ENCODE measurements at places on chromosomes 12 and 14.

GRCh38 chr14:51185754-51186153, 54.3 kb upstream of the TMX1 start:
- H3K4me1 ChIP-seq = no peaks in the 10 kb centered on the region
- no peak overlapping the region for H3K4me3 ChIP-seq
- no peaks in the 10 kb centered on the region for H3K36me3 ChIP-seq

GRCh38 chr12:6567112-6567670, 900 bp downstream of the NOP2 start:
- DNase-seq = no peak
- peaks cover 14% of the 10 kb centered on the region for H3K4me1 ChIP-seq
- no peaks in the 10 kb centered on the region for H3K27me3 ChIP-seq
- H3K36me3 ChIP-seq = peaks cover 71% of the 10 kb centered on the region
- peak overlapping the region; percentile 69 for H3K4me3 ChIP-seq

GRCh38 chr12:71795901-71796300, 41.2 kb downstream of the RAB21 start:
- no peaks in the 10 kb centered on the region for H3K4me1 ChIP-seq
- H3K36me3 ChIP-seq = no peaks in the 10 kb centered on the region
- H3K27me3 ChIP-seq = no peaks in the 10 kb centered on the region
- DNase-seq = no peak
- H3K4me3 ChIP-seq = no peak overlapping the region
- no peak overlapping the region for H3K27ac ChIP-seq

DNA sequence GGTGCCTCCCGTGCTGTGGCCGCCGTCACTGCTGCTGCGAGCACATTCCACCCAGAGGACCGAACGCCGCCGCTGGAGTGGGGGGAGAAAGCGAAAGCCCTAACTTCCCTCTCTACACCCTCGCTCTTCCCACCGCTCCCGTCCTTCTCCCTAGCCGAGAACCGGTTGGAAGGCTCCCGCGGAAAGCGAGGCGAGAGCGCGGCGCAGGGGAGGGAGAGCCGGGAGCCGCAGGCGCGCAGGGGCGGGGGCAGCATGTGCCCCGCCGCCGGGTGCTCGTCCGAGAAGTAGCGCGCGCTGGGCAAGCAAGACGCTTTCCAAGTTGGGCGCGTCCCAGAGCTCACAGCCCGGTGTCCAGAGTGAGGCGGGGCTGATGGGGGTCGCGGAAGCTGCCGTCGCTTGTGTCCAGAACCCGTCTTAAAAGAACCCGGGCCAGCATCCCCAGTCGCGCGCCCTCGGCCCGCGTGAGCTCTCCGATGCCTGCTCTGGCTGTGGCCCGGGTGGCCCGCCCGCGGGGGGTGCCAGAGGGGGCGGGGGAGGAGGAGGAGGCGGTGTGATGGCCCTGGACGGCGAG, at the start of gene TRHDE:
Gene TRHDE (plus strand): TSS at position 280 of the 571 bp plus-strand sequence. CDS start 274 bp downstream, at position 554.
- peak within 1 kb of the TSS; percentile 71 for H3K27ac ChIP-seq
- peaks cover 5% of the 10 kb centered on the region for H3K4me1 ChIP-seq
- no peaks in the 10 kb centered on the region for H3K36me3 ChIP-seq
- H3K27me3 ChIP-seq = peaks cover 29% of the 10 kb centered on the region
- peak within 1 kb of the TSS; percentile 55 for H3K4me3 ChIP-seq
- DNase-seq = peak; percentile 79

- no peak overlapping the region for H3K27ac ChIP-seq
- no peaks in the 10 kb centered on the region for H3K4me1 ChIP-seq
- DNase-seq = no peak
- H3K4me3 ChIP-seq = no peak overlapping the region
Measured at GRCh38 chr12:14310866-14311265, 54.6 kb upstream of the ATF7IP start.

DNA sequence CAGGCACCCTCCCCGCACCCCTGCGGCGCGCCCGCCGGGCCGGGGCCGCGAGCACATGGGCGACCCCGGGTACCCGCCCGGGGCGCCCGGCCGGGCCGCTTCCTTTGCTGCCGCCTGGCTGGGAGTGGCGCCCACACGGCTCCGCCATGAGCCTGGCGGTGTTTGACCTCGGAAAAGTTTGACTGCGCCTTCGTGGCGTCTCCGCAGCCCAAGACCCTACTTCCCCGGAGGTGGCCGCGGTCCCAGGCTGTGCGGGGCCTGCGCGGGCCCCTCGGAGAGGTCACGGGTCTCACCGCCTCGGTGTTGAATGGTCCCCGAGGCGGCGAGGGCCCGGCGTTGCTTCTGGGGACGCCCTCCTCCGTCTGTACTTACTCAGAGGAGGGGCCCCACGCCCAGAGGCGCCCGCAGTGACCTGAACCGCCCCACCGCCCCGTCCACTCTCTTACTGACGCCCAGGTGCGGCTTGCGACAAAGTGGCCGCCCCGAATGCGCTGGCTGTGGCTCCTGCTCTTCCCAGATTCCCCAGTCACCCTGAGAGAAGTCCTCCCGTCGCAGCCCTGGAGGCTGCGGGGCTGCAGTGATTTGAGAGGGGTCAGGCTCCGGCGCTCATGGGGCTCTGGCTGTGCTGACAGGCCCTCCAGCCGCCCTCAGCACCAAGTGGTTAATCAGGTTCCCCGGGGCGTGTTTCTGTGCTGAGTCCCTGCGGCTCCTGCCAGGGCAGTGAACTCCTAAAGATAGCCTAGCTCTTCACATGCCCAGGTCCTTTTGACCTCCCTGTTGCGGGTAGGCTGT, 5.8 kb downstream of the KMT5A start:
- H3K4me1 ChIP-seq = peaks cover 43% of the 10 kb centered on the region
- DNase-seq = peak; percentile 88
- H3K36me3 ChIP-seq = peaks cover 41% of the 10 kb centered on the region
- peak overlapping the region; percentile 69 for H3K4me3 ChIP-seq
- H3K27me3 ChIP-seq = no peaks in the 10 kb centered on the region

- no peaks in the 10 kb centered on the region for H3K4me1 ChIP-seq
- no peak overlapping the region for H3K27ac ChIP-seq
- DNase-seq = no peak
- no peak overlapping the region for H3K4me3 ChIP-seq
- H3K36me3 ChIP-seq = no peaks in the 10 kb centered on the region
Measured at GRCh38 chr12:62848418-62848817, 86.5 kb downstream of the PPM1H start.

DNA sequence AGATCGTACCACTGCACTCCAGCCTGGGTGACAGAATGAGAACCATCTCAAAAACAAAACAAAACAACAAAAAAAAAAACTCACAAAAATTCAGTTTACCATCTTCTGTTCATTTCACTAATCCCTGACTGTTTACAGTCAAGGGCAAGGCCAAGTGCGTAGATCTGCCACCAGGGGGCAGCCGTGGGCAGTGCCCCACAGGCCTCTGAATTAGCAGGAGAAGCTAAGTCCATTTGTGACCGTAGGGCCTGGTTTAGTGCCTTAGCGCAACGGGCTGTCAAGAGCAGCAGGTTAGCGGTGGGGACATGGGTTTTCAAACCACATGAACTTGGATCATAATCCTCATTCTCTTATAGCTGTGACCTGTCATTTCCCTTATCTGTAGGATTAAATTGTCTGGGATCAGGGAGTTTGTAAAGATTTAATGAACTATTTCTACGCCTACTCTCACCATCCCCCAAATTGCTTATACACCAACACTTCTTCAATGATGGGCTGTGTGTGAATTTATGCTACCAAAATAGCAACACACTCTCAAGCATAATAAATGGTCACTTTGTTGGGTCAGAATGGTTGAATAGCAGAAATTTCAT, 49.0 kb downstream of the KCTD10 start:
- no peak overlapping the region for H3K4me3 ChIP-seq
- H3K27me3 ChIP-seq = no peaks in the 10 kb centered on the region
- no peaks in the 10 kb centered on the region for H3K36me3 ChIP-seq
- peaks cover 7% of the 10 kb centered on the region for H3K4me1 ChIP-seq
- peak; percentile 91 for DNase-seq
- H3K27ac ChIP-seq = no peak overlapping the region

DNA sequence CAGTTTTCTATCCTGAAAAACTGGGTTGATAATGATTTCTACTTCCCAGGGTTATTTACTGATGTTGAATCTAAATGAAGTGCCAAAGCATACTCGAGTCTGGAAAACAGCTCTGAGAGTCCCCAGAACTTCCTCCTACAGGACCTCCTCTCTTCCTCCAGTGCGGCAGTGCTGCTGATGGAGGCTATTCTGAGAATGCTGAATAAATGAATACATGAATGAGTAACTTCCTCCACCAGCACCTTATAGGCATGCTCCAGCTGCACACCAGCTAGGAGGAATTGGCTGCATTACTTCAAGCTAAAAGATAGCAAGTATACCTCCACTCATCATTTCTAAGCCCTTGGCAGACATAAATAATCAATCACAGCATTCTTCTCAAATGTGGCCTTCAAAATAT, 448.8 kb upstream of the CCDC196 start:
- no peak overlapping the region for H3K27ac ChIP-seq
- H3K27me3 ChIP-seq = no peaks in the 10 kb centered on the region
- no peak overlapping the region for H3K4me3 ChIP-seq
- H3K4me1 ChIP-seq = no peaks in the 10 kb centered on the region
- no peaks in the 10 kb centered on the region for H3K36me3 ChIP-seq
- DNase-seq = no peak

DNA sequence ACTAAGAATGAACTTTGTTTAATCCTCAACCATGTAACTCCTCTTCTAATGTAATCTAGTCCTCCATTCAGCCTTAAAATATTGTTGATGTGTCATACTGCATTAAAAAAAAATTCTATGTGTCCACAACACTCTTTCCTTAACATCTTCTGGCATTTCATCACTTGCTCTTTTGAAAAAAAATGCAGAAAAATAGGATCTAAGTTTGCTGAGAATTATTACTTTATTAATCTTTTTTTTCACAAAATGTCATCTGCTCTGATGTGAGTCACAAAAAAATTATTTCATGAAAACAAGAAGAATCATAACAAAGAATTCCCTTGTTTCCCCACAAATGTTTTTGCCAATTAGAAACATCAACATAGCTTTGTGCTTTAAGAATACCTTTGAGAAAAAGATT, 410.1 kb upstream of the MGAT4C start:
- no peaks in the 10 kb centered on the region for H3K27me3 ChIP-seq
- H3K4me3 ChIP-seq = no peak overlapping the region
- H3K4me1 ChIP-seq = no peaks in the 10 kb centered on the region
- no peaks in the 10 kb centered on the region for H3K36me3 ChIP-seq

- DNase-seq = peak; percentile 74
- peak within 1 kb of the TSS; percentile 22 for H3K4me3 ChIP-seq
- peaks cover 46% of the 10 kb centered on the region for H3K4me1 ChIP-seq
- H3K27ac ChIP-seq = no peak within 1 kb of the TSS
- H3K27me3 ChIP-seq = peaks cover 49% of the 10 kb centered on the region
Measured at GRCh38 chr12:49094160-49094974, at the start of gene DHH. TSS of gene DHH (minus strand) at chr12:49094801. CDS start at chr12:49094512, 289 bp downstream.

DNA sequence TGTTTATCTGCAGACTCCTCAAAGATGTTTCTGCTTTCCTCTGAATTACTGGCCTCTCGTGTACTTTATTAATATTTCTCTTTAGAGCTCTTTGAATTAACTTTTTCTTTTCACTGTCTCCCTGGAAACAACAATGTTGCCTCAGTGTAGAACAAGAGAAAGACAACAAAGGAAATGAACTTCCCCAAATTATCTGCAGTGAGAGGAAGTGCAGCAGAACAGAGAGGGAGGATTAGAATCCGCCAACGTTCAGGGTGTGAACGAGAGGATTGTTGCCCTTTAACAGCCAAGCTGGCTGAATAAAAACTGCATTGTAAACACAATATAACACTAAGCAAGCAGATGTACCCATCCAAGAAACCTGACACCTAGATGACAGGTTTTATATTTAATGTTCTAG, 375.9 kb downstream of the GALC start:
- H3K36me3 ChIP-seq = no peaks in the 10 kb centered on the region
- no peak overlapping the region for H3K4me3 ChIP-seq
- no peaks in the 10 kb centered on the region for H3K4me1 ChIP-seq
- no peak overlapping the region for H3K27ac ChIP-seq

GRCh38 chr14:36454599-36455240, 65.3 kb downstream of the NKX2-1 start:
- no peaks in the 10 kb centered on the region for H3K36me3 ChIP-seq
- H3K4me3 ChIP-seq = no peak overlapping the region
- DNase-seq = no peak
- peak overlapping the region; percentile 61 for H3K27ac ChIP-seq
- peaks cover 7% of the 10 kb centered on the region for H3K4me1 ChIP-seq

DNA sequence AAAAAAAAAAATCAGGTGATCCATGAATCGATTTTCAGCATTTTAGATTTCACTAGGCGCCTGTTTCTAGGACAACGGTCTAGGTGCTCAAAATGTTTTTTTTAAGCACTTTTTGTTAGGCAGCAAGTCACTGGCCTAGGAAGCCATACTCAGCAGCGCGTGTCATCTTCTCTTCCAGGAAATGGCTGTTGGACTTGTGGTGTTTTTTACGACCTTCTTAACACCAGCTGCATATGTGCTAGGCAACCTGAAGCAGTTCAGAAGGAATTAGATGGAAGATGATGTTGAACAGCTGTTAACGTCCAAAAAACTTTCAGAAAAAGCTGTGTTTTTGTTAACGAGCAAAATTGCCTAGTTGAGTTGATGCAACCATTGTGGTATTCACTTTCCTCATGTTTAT, 868 bp downstream of the COX8C start:
- H3K27ac ChIP-seq = no peak overlapping the region
- H3K36me3 ChIP-seq = no peaks in the 10 kb centered on the region
- no peaks in the 10 kb centered on the region for H3K4me1 ChIP-seq
- no peak overlapping the region for H3K4me3 ChIP-seq

- H3K27me3 ChIP-seq = no peaks in the 10 kb centered on the region
- H3K36me3 ChIP-seq = no peaks in the 10 kb centered on the region
- no peak overlapping the region for H3K27ac ChIP-seq
- DNase-seq = no peak
- peaks cover 9% of the 10 kb centered on the region for H3K4me1 ChIP-seq
Measured at GRCh38 chr14:32259368-32260013, 56.4 kb upstream of the RNU6-8 start.

GRCh38 chr14:104819361-104819781, 18.5 kb downstream of the ZBTB42 start:
- H3K4me3 ChIP-seq = no peak overlapping the region
- H3K4me1 ChIP-seq = peaks cover 16% of the 10 kb centered on the region
- peak; percentile 55 for DNase-seq
- H3K36me3 ChIP-seq = no peaks in the 10 kb centered on the region
- no peaks in the 10 kb centered on the region for H3K27me3 ChIP-seq
- H3K27ac ChIP-seq = no peak overlapping the region

- peak overlapping the region; percentile 0 for H3K27ac ChIP-seq
- H3K4me1 ChIP-seq = peaks cover 15% of the 10 kb centered on the region
- H3K27me3 ChIP-seq = no peaks in the 10 kb centered on the region
- H3K36me3 ChIP-seq = peaks cover 10% of the 10 kb centered on the region
- DNase-seq = peak; percentile 22
Measured at GRCh38 chr14:74511966-74512830, 18.6 kb downstream of the ISCA2 start.

DNA sequence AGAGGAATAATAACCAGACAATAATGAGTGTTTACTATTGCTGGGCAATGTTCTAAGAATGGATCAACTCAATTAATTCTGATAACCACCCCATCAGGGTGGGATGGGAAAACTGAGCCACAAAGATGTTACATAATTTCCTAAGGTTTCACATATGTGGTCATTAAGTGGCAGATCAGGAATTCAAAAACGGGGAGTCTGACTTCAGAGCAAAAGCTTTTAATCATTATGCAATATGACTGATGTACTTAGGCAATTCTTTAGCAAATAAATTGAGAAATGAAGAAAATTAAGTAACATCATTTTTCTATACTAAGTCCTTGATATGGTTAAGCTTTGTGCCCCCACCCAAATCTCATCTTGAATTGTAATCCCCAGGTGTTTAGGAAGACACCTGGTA, 53.4 kb downstream of the PLCZ1 start:
- no peaks in the 10 kb centered on the region for H3K4me1 ChIP-seq
- H3K27me3 ChIP-seq = no peaks in the 10 kb centered on the region
- no peak overlapping the region for H3K27ac ChIP-seq
- DNase-seq = no peak

All from upper lobe of right lung (tissue), 1 donor.